Pulmonary artery endothelial cell (primary cell): ENCODE measurements at places on chromosomes 2 and 18. TPM values are rescaled to one million over a fixed set of nuclear protein-coding genes. Genes with fewer than 3 reads are reported as not detected.

DNA sequence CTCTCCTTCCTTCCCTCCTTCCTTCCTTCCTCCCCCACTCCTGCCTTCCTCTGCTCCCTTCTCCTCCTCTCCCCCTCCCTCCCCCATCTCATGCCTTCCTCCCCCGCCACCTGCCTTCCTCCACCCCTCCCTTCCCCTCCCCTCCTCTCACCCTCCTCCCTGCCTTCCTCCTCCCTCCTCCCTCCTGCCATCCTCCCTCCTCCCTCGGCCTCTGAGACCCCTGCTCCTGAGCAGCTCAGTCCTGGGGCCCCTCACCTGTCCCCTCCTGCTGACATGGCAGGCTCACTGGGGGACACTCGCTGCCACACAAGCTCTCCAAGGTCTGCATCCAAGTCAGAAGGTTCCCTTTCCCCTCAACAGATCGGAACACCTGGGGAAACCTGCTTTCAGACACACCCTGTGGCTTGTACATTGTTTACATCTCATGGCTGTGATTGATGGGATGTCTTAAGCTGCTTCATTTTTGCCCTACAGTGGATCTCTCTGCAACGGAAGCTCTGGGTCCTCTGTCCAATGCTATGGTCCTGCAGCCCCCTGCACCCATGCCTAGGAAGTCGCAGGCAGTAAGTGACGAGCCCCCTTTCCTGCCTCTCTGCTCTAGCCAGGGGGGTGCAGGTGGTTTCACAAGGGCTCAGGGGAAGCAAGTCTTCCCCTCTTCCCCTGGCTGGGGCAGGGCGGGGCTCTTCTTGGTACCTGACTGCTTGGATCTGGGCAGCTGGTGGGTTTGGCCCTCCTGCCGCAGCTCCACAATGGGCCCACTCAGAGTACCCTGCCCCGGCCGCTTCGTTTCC lies 22.9 kb downstream of the ITGB1BP1 start:
- no peak for DNase-seq

DNA sequence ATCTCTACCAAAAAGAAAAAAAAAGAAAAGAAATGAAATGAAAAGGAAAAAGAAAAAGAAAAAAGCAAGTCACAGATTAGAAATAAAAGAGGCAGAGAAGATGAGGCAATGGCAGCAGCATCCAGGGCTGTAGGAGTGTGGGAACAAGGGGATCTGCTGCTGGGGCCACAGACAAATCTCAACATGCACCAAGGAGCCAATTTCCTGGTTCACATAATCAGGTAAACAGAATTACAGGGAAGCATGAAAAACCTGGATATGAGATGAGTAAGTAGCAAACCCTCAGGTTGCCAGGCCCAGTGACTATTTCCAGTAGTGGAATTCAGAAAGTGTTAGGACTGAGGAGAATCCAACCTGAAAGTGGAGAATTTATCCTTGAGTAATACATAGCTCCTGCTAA lies 77.4 kb upstream of the ARHGAP28 start:
- no peak for DNase-seq

DNA sequence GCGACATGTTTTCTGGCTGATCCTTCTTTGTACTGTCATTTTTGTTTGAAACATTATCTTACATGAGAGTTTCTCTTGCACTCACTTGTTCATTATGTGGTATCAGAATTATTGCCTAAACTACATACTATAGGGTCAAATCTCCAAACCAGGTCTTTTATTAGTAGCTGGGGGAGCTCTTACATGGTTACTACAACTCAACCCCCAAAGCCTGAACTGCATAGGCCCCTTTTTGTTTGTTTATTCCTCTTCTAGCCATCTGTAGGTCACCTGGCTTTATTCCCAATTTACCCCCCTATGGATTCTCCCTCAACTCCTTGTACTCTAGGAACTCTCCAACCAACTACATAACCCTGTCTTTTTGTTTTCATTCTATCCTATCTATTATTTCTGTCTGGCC lies 46.7 kb downstream of the PUM2 start:
- no peak for DNase-seq

DNA sequence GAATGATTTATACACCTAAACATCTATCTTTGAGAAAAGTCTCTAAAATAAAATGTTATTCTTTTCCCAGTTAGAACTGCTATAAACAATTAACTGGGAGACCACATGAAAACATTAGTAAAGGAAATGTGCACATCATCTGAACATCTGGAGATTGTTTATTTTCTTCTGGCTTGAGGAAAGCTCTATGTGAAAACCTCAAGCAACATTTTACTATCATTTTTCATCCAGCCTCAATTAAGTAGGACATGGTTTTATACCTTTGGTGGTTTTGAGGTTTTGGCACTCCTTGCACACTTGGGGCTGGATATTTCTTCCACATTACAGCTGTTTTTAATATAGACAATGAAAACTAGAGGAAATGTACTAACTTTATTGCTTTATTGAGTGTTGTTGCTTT lies 609.5 kb upstream of the SLC8A1 start:
- no peak for DNase-seq

GRCh38 chr18:10726198-10727068 lies 200.6 kb downstream of the NAPG start:
- no peak for DNase-seq

DNA sequence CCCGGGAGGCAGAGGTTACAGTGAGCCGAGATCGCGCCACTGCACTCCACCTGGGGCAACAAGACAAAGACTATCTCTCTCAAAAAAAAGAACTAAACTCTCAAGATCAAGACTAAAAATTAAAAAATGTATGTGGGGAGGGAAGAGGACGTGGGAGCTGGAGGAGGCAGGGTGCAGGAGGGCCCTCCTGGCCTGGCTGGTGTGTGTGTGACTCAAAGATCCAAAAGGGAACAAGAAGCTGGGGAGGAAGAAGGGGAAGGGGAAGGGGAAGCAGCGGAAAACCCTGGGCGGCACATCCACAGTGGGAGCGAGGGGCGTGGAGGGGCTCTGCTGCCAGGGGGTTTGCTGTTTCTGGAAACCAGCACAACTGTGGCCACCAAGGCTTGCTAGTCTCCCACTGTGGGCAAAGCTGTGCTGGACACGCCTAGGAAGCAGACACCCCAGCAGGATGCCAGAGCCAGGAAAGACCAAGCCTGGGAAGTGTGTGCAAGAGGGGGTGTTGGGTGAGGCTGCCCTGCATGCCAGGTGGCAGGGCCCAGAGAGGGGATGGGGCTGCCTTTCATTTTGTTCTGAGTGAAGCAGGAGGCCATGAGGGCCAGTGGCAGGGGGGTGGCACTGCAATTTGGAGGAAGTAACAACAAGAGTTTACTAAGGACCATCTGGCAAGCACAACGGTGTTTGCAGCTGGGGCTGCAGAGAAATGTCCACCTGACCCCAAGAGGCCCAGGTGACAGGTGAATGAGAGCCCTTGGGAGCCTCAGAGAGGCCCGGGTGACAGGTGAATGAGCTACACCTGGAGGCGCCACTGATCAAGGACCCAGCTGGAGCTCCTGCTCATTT lies 44.5 kb downstream of the ANO7 start:
- no peak for DNase-seq

DNA sequence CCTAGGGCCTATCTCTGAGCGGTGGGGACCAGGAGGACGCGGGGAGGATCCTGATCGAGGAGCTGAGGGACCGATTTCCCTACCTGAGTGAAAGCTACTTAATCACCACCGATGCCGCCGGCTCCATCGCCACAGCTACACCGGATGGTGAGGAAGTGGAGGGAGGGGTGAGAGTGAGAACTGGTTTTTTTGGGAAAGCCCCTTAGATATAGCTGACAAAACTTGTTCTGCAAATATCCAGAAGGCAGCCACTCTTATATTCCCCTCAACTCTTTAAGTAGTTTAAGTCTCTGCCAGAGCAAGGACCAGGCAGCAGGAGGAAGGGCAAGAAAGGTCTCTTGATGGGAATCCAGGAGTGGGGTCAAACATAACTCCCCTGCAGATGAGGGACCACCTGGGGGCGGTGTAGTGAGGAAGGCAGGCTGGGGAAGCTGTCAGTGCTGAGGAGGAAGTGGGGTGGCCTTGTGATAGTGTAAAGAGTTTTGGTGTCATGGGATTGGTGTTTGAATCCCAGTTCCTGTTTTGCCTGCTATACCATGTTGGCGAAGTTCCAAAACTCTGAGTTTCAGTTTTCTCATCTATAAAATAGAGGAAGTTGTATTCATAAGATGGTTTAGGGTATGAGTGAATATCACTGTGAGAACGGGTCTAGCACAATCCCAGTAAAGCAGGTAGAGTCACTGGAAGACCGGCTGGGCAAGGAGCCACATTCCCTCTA lies 3.4 kb downstream of the NAGK start:
- no peak for DNase-seq

- no peak for DNase-seq
Observed at GRCh38 chr2:41395692-41396091, 652.1 kb upstream of the PKDCC start.

Gene PDCD1
- total RNA-seq: not detected in 2 replicates

Gene ACADL
- total RNA-seq: not detected in 2 replicates

DNA sequence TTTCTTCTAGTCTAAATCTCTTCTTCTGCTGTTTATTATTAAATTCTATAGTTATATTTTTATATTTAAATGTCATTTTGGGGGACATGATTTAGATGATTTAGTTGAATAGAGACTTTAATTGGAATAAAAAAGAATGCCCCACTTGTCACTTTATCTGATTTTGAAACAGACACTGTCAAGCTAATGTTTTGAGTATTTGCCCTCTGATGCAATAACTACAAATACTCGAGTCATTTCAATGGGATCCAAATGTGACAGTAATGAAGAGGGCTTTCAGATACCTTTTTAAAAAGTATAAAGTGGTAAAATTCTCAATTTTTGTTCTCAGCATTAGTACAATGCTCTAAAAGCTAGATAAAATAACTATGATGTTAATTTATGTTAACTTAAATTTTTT lies 257.3 kb upstream of the SESTD1 start:
- no peak for DNase-seq

Gene LIMS2
- total RNA-seq: 5.7 and 12.4 TPM in 2 replicates

- DNase-seq: no peak
Observed at GRCh38 chr2:107108556-107108955, 222.6 kb upstream of the ST6GAL2 start.

DNA sequence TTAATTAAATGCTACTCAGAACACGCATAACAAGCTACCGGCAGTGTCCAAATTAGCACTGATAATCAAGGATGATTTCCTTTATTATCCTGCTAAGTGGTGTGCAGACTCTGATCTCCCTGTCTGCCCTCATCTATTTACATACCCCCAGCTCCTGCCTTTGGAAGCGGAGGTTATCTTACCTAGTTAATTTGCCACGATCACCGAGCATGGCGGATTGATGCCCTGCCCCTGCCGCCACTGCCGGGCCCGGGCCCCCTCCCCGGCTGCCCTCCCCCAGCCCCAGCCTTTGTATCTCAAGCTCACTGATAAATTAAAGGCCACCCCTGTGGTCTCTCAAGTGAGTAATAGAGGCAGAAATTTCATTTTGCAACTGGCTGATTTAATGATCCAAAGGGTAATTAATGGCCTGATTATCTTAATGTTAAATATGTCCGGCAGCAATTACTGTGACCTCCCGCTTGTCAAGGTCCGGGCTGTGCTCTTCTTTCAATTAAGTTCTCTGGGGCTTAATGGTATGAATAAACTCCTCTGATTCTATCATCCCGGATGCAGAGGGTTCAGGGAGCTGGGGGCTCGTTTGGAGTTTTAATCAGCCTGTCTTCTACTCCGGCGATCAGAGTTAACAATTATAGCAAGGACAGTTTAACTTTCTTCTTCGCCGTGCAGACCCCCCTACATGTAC lies 113.4 kb downstream of the GBX2 start:
- DNase-seq: no peak
